Fibroblast of skin of right biceps (primary cell): ENCODE measurements at places on chromosomes 13 and 19.

DNA sequence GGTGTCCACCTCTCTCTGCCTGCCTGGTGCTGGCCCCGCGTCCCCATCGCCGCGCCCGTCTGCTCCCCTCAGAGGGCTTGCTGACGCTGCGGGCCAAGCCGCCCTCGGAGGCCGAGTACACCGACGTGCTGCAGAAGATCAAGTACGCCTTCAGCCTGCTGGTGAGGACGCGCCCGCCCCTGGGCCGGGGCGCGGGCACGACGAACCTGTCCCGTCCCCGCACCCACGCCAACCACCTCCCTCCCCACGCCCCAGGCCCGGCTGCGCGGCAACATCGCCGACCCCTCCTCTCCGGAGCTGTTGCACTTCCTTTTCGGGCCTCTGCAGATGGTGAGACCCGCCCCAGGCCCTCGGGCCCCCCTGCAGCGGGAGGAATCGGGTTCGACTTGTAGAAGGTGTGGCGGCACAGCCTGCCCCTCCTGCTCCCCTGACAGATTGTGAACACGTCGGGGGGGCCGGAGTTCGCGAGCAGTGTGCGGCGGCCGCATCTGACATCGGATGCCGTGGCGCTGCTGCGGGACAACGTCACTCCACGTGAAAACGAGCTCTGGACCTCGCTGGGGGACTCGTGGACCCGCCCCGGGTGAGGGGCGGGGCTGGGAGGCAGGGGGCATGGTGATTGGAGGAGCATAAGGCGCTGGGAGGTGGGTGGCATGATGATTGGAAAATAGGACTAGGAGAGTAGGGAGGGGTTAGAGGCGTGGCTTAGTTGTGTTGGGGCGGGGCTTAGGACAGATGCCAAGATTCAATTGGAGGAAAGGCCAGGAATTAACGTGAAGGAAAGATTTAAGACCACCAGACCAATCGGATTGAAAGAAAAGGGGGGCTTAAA lies 6.6 kb downstream of the EPS8L1 start:
- peak; percentile 52 for DNase-seq

DNA sequence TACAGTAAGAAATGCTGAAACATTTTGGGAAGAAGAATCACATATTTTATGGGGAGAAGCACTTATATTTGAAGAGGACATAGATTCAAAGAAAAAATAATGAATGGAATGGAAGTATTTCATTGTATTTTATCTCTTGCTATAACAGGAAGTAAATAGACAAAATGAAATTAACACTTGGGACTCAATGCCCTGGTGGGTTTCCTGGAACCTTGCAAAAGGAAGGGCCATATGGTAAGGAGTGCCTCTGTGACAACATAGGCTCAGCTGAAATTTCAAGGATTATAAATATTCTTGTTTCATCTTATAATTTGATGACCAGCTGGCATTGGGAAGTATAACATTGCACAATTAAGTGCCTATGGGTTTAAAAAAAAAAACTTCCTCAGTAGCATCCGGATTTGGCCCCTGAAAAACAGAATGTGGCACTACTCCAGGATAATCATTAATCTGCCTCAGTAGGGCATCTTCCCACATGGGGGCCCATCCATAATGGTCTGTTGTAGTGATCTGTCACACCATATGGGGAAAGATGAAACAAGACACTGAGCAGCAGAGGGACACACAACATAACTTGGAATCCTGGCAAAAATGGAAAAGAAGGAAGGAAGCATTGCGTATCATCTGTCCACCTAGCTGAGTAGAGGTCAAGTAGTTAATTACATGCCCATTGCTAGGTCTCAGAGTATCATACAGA lies 321.6 kb downstream of the NDFIP2 start:
- no peak for DNase-seq

DNA sequence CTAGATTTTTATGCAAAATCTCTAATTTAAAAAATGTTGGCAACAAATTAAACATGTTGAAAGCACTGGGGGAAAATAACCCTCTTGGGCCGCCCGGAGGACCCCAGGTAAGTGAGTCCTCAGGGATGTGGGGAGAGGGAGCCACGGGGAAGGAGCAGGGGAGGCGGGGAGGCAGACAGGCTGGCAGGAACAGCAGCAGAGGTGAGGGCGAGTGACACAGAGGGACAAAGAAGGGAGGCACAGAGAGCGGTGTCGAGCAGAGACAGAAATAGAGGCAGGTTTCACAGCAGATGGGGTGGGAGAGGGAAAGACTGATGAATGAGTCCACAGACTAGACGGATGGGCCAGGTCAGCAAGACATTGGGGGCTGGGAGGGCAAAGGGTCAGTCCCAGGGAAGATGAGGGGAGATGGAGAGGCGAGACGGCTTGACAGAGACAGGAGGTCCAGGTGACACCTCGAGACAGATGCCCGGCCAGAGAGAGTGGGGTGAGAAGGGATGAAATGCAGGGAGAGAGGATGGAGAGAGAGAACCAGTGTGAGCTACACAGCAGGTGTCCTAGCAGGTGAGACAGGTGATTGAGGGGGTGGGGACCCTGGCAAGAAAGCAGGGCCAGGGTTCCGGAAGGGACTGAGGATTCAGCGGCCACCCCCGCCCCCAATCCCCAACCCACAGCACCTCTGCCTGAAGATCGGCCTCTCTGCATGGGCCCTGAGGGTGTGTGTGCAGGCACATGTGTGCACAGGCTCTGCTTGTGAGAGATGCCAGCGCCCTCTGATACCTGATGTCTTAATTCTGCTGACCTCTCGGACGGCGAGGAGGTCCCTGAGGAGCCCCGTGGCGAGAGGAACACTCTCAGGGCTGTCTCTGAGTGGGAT lies 3.8 kb downstream of the LRRC4B start:
- DNase-seq, result no peak

- no peak for DNase-seq
Observed at GRCh38 chr19:19606021-19606420, 12.5 kb downstream of the PBX4 start.

- DNase-seq, result no peak
Observed at GRCh38 chr19:13487985-13488384, 18.3 kb downstream of the CACNA1A start.

GRCh38 chr13:78241278-78241919 lies 322.8 kb upstream of the EDNRB start:
- DNase-seq, result peak; percentile 15

- peak; percentile 84 for DNase-seq
Observed at GRCh38 chr13:97279913-97280312, 57.8 kb downstream of the MBNL2 start.

- DNase-seq, result no peak
Observed at GRCh38 chr13:52395704-52396103, 10.3 kb downstream of the THSD1 start.

DNA sequence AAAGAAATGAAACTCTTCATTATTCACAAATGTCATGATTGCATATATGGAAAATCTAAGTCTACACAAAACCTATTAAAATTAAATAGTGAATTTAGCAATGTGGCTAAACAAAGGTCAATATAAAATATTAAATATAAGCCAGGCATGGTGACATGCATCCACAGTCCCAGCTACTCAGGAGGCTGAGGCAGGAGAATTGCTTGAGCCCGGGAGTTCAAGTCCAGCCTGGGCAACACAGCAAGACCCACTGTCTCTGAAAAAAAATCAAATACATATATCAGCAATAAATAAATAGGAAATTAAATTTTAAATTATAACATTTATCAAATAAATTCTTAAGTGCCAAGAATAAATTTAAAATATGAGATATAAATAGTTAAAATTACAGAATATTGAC lies 11.9 kb downstream of the PSMC4 start:
- DNase-seq, result no peak

DNA sequence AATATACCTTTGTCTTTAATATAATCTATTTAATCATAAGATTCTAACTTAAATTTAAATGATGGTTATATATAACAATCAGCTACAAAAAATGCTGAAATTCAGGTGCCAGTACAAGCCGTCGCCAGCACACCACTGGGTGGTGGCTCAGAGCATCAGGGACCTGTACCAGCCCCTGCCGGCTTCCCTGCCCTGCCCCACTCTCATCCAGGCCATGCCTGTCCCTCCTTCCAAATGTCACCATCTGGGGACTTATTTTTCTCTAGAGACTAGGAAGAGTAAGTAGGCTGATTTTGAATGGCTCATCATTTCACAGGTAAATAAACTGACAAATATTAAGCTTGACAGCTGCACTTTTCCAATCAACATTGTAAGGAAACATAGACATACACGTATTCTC lies 1.6 kb downstream of the METTL21C start:
- no peak for DNase-seq

DNA sequence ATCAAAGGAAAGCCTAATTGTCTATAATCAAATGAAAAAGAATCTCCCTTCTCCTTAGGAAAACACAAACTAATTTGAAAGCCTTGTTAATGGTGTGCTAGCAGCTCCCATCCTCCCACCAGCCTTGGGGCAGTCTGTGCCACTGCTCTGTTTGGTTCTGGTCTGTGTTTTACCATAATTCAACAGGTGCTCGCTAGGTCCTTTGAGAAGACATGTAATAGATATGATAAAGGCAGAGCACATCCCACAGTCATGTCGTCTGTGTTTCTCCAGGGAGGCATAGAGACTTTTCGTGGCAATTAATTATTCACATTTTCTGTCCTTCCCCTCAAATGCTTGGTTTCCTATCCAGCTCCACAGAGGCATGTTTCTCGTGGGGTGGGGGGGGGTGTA lies 23.8 kb downstream of the FAM124A start:
- DNase-seq, result no peak

- no peak for DNase-seq
Observed at GRCh38 chr13:52428295-52428694, 22.1 kb downstream of the VPS36 start.

GRCh38 chr13:80975903-80976302 lies 635.0 kb upstream of the SPRY2 start:
- DNase-seq, result no peak

DNA sequence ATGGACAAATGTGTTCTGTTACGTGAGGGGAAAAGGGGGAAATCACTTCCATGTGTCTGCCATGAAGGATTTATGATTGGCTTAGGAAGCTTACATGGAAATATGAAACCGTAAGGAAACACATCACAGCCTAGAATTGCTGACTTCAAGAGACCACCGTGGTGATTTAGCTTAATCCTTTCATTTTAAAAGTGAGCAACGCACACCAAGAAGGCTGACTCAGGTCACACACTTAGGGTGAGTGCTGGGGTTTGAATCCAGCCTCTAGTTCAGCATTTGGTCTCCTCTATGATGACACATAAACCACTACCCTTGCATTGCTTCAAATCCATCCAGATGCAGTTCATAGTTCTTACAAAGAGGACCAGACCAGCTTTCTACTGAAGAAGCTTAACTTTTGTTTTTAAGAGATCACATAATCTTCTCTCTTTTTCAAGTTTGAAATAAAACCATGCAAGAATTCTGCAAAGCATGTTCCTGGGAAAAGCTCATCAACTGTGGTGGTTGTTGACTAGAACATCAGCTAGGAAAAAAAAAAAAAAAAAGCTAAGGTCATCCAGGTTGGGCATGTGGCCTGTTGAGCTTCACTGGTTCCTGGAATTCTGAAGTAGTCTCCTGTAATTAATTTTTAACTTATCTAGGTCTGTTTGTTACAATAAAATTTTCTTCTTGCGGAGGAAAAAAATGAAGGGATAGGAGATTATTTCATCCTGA lies 60.2 kb upstream of the KL start:
- DNase-seq, result peak; percentile 51

DNA sequence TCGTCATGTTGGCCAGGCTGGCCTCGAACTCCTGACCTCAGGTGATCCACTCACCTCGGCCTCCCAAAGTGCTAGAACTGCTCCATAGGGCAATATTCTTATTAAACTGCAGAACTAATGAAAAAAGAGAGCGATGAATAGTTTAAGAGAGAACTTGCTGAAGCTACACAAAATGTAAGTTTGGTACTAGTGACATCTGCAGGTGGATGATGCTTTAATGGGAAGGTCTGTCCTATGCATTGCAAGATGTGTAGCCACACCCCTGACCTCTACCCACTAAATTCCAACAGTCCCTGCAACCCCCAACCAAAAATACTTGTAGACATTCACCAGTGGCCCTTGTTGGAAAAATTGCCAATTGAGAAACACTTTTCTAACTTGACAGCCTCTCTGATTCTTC lies 117.8 kb downstream of the NALCN start:
- DNase-seq, result no peak

DNA sequence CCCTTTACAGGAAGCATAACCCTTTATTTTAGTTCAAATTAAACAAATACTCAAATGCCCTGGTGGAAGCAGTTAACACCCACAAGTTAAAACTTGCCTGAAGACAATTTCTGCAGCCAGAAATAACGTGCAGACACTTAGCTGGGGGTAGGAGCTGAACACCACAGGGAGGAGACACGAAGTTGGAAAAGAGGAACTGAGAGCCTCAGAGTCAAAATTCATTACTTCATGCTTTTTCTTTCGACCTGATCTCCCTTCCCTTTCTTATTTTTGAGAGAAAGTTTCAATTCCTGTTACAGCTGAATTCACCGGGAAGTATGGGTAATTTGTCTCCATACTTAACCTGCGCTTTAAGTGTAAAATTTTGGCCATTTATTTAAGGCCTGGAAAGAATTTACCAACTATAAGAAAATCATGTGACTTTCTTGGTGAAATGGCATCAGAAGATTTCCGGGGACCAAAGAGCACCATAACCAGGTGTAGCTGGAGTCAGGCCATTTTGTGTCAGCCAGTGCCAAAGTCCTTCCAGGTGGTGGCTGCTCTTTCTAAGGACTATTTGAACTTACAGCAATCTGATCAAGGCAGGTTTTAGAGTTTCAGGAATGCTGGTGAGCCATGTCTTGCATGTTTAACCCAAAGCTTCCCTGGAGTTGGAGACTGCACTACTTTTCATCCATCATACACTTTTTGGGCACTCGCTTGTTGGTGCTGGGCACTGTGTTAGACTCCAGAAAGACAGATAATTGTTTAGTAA lies 46.5 kb upstream of the RCBTB2 start:
- no peak for DNase-seq

- DNase-seq, result no peak
Observed at GRCh38 chr19:7845390-7846154, 15.6 kb downstream of the EVI5L start.

DNA sequence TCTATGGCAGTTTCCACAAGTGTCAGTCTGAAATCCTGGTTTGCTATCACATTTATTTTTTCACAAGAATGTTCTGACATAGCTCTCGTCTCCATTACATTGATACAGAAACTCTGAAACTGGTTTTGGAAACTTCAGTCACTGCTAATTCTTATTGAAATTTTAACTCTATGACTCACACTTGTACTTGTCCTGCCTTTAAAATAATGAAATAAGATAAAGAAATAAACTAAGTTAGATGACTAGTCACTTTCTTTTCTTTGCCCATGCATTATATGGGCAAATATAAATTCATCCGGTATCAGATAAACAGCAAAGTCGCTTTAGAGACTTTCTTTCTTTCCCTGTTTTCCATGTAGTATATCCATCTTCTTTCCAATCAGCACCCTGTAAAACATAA lies 257.5 kb downstream of the PCDH9 start:
- DNase-seq, result peak; percentile 7

- DNase-seq, result peak; percentile 78
Observed at GRCh38 chr19:33804021-33804799, 7.5 kb downstream of the KCTD15 start.

GRCh38 chr19:53131085-53131590 lies 1.6 kb downstream of the ZNF415 start:
- no peak for DNase-seq

DNA sequence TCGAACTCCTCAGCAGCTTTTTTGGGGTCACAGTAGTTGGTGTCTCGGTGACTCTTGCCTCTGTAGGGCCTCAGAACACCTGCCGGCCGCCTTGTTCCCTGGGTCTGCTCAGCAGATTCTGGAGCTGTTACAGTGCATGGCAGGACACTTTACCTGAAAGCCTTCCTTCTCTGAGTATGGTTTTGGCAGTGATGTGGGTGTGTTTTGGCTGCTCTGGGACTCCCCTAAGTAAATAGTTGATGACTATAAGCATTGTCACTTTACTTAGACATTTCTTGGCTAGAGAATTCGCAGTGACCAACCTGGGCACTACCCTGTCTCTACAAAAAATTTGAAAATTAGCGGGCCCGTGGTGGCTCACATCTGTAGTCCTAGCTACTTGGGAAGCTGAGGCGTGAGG lies 7.0 kb downstream of the MAU2 start:
- DNase-seq, result no peak
